MCF 10A (cell line): ENCODE measurements at places on chromosomes 2 and 18.

- DNase-seq: no peak
These were observed 856.0 kb downstream of the GALR1 start for GRCh38 chr18:78105611-78106010.

GRCh38 chr18:49993299-49993698, 180.0 kb upstream of the ACAA2 start:
- no peak for DNase-seq

GRCh38 chr2:126614524-126615227, 41.3 kb upstream of the GYPC start:
- peak; percentile 24 for DNase-seq

GRCh38 chr2:69693775-69694450, 48.0 kb upstream of the ANXA4 start:
- DNase-seq: no peak

- DNase-seq: no peak
These were observed 576.2 kb downstream of the CPS1 start for GRCh38 chr2:211132573-211132972.
